ENCODE measurements at places on chromosomes 12 and 14. TPM values are rescaled to one million over a fixed set of nuclear protein-coding genes. Genes with fewer than 3 reads are reported as not detected.

The ITGB7 gene
- not detected for total RNA-seq

The IAPP gene
- not detected for total RNA-seq

The TAS2R13 gene
- total RNA-seq: 0.44 TPM

The EXOC3L4 gene
- not detected for total RNA-seq

The ZC2HC1C gene
- total RNA-seq: 0.40 TPM

The KRT85 gene
- not detected for total RNA-seq

The ARL1 gene
- total RNA-seq: 29.4 TPM

The SMAGP gene
- 9.8 TPM for total RNA-seq

The BAZ2A gene
- total RNA-seq: 22.6 TPM

The HOXC13 gene
- not detected for total RNA-seq

The ERP29 gene
- 61.5 TPM for total RNA-seq

The GPR84 gene
- total RNA-seq: under 0.01 TPM

The SLC11A2 gene
- total RNA-seq: 35.7 TPM

The TDRD9 gene
- 0.99 TPM for total RNA-seq

The LRCOL1 gene
- total RNA-seq: 2.2 TPM

The WBP11 gene
- total RNA-seq: 11.5 TPM

The MMP17 gene
- 9.9 TPM for total RNA-seq

The LMNTD1 gene
- not detected for total RNA-seq

The MFAP5 gene
- total RNA-seq: not detected

The GPR137C gene
- 0.79 TPM for total RNA-seq

The TAS2R50 gene
- total RNA-seq: 1.2 TPM

The ZFYVE26 gene
- total RNA-seq: 13.1 TPM

The PABPN1 gene
- total RNA-seq: 46.2 TPM

The ZC3H10 gene
- total RNA-seq: 5.0 TPM

The CNOT2 gene
- total RNA-seq: 76.9 TPM

The HNRNPA1 gene
- 374 TPM for total RNA-seq

The IL22 gene
- not detected for total RNA-seq

The SOX5 gene
- not detected for total RNA-seq

The GLIPR1L2 gene
- total RNA-seq: 0.22 TPM

The KRT82 gene
- total RNA-seq: not detected

The ERBB3 gene
- total RNA-seq: under 0.01 TPM

The GPD1 gene
- total RNA-seq: not detected

The SERPINA12 gene
- not detected for total RNA-seq

The KRT7 gene
- 121 TPM for total RNA-seq

The AP4S1 gene
- total RNA-seq: 3.7 TPM

The PAX9 gene
- not detected for total RNA-seq

The ALDH2 gene
- 49.0 TPM for total RNA-seq

The HOXC6 gene
- not detected for total RNA-seq

The SERPINA9 gene
- total RNA-seq: not detected

The CEBPE gene
- total RNA-seq: not detected

The CMKLR1 gene
- under 0.01 TPM for total RNA-seq

The RITA1 gene
- 13.1 TPM for total RNA-seq

The VWF gene
- 496 TPM for total RNA-seq

The SP7 gene
- not detected for total RNA-seq

The ASCL1 gene
- not detected for total RNA-seq

The HIGD1C gene
- total RNA-seq: not detected

The MYBPC1 gene
- total RNA-seq: not detected

The FSCB gene
- not detected for total RNA-seq

The DNAI7 gene
- total RNA-seq: not detected
